Stomach (tissue), 19 donors: ENCODE measurements at places on chromosomes 6 and 20.

GRCh38 chr20:33667676-33668465 lies 1.1 kb downstream of the ACTL10 start:
- peak; percentile 93 for DNase-seq

- no peak for DNase-seq
Observed at GRCh38 chr6:152595499-152595898, 41.7 kb downstream of the SYNE1 start.

GRCh38 chr6:121594053-121594452 lies 158.6 kb downstream of the GJA1 start:
- no peak for DNase-seq

DNA sequence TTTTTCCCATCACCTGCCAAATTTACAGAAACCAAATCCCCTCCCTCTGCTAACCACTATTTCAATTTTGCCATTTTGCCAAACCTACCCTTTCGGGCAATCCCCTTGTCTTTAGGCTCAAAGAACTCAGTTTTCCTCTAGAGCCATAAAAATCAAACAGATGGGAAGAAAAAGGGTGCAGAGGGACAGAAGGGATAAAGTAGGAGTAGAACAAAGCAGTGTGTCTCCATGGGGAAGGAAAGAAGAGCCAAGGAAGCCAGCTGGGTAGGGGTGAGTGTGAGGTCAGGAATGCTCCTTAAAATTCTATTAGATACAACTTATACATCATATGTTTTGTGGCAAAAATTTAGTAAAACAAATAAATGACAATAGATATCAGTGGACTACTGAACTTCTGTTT lies 316.5 kb downstream of the BTBD9 start:
- DNase-seq = no peak

DNA sequence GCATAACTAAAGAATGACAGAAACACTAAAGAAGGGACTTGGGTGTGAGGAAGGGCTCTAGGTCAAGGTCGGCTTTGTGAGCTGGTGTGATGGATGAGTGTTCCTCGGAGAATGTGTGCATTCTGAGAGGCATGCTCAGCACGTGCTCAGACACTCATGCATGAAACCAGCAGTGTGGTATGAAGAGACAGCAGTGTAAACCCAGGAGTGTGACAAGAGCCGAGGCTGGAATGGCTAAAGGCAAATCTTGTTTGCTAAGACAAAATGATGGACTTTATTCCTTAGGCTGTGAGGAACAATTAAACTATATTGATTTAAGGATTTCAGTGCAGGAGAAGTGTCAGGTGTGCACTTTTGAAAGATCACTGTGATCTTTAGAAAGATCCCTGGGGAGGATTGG lies 107.4 kb upstream of the MAP7 start:
- DNase-seq = no peak

- DNase-seq = no peak
Observed at GRCh38 chr20:21529863-21530262, 16.0 kb upstream of the NKX2-2 start.

- no peak for DNase-seq
Observed at GRCh38 chr6:162700966-162701365, 26.6 kb downstream of the PRKN start.

DNA sequence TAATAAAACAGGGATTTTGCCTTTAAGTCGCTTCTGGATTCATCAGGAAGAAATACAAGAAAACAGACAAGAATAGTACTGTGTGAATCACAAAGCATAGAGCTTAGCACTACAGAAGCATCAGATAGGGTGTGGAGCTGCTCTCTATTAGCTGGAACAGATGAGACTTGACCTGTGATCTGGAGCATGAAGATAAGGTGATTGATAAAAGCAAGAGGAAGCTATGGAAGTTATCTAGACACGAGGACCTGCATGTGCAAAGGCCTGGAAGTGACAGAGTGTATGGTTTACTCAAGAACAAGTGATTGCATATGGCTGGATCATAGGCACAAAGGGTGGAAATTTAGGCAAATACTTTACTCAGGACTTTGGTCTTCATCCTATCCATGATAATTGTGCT lies 112.9 kb upstream of the MLIP start:
- DNase-seq = no peak

DNA sequence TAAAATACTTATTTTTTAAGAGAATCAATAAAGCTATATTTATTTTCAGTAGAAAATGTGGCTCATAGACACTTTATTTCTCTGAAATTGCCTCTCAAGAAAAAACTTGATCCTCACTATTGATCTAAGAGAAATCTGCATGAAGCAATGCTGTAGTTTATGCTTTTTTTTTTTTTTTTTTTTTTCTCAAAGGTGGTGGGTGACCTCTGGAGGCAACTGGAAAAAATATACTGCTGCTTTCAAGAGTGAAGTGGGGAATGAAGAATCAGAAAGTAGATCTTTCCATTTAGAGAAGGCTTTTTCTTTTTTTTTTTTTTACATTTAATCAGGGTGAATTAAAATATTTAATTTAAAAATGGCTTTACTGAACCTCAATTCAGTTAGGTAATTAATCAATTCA lies 169.3 kb downstream of the SLC16A10 start:
- peak; percentile 15 for DNase-seq

DNA sequence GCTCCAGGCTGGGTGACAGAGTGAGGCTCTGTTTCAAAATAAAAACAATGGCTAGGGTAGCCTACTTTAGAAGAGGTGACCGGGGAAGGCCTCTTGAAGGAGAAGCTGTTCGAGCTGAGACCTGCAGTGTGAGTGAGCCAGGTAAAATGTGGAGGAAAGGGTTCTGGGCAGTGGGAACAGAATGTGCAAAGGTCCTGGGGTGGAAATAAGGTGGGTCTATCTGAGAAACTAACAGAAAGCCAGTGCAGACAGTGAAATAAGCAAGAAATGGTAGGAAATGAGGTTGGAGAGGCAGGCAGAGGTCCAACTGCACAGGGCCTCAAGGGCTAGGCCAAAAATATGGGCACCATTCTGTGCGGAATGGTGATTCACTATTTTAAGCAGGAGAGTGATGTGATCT lies 53.4 kb downstream of the BPIFB1 start:
- no peak for DNase-seq

GRCh38 chr6:82988930-82989351 lies 76.7 kb downstream of the UBE3D start:
- DNase-seq = no peak

GRCh38 chr6:15620611-15621010 lies 42.2 kb downstream of the DTNBP1 start:
- DNase-seq = no peak

DNA sequence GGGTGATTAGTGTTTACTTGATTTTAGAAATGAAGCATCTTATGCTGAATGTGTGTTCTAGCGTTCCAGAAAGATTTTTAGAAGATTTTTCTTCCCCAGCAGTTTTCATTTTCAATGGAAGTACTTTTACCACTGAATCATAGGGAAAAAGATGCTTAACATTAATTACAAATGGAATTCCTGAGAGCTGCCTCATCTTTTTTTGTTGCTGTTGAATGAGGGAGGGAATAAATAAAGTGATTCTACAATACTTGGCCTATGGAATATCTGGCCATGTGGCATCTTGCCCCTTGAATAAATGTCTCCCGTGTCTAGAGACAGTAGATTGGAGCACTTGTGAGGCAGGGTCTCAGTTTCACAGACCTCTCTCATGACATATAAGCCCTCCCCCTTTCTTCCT lies 44.1 kb upstream of the SLC22A1 start:
- no peak for DNase-seq

DNA sequence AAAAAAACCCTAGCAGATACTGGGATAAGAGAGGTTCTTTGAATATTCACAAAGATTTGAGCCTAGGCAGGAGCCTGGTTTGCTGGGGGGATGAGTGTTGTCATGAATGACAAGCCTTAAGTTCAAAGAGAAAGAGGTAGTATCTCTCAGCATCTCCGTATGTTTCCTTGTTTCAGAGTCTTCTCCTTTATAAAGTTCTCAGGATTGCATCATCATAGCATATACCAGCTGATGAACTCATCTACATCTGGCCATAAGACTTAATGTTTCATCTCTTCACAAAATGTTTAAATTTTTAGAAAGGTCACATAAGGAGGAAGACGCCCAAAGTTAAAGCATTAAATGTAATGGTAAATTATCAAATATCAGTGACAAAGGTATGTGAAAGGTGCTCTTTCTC lies 17.1 kb downstream of the DEFB114 start:
- DNase-seq = no peak

DNA sequence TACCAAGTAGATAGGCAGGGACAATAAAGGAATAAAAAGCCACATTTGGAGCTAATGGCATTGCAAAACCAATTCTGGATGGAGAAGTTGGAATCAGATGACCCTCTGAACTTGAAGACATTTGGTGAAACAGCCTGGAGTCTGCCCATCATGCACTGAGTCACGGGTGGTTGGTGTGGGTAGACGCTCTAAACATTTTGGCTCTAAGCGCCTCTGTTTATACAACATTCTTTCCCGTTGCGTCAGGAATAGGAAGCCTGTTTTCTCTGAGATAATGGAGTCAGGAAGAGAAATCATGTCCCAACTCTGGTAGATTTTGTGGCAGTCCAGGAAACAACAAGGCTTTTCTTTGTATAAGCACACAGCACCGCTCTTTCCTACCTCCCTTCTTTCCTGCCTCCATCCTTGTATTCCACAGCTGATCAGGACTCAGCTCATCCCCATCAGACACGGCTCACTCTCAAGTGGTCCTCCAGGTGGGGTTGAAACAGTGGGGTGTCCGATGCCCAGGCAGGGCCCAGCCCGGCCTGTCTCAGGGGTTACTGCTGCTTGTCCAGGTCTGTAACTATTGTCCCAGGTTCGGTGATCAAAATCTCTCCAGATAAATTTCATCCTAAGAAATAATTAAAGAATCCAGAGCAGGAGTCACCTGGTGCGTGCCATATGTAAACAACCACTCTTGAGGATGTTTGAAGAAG lies 12.1 kb upstream of the RAMACL start:
- peak; percentile 54 for DNase-seq

DNA sequence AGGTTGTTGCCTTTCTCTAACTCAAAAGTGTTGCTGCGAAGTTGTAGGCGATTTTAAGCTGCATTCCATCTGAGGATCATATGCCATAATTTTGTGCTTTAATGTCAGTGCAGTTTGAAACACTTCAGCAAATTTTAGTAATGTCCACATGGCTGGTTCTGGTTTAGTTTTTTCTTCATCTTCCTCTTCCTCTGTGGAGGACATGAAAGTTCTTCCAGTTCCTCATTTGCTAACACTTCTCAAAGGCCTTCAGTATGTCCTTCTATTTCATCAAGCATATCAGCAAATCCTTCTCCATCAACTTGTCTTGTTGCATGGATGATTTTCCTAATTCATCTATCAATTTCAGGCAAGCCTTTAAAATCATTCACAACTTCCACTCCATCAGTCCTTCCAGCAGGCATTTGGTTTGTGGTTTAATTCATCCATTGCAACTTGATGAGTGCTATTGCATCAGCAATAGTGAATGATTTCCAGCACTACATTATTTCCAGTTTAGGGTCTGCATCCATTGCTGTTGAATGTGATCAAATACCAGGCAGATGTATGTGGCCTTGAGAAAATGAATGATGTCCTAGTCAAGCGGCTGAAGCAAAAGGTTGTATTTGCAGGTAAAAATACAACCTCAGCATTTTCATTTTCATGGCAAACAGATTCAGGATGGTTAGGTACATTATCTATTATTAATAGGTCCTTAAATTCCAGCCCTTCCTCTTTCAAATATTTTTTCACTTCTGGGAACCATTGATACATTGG lies 20.2 kb downstream of the SHLD1 start:
- no peak for DNase-seq

- no peak for DNase-seq
Observed at GRCh38 chr6:103895136-103895535, 964.6 kb downstream of the HACE1 start.
